Activated T-cell treated with anti-CD3 and anti-CD28 coated beads for 1 hour (primary cell): ENCODE measurements at places on chromosomes 3 and 15.
A peak's percentile ranks its signal among the peaks of the same experiment; 100 is the strongest.

DNA sequence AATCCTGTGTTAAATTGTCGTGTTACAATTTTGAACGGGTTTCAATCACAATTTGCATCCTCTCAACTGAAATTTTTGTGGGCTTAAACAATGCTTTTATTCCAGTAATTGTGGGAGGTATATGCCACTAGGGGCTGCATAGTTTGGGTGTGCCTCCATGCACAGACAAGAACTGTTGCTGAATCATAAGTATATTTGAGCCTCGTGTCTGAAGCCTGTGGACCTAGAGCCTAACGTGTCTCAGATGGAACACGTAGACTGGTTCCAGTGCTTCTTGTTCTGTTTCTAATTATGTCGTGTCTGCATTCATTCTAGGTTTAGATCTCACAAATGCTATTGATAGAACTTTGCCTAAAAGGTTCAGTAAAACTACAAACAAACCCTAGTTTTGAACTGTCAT is 363.4 kb downstream of the RBMS3 start:
- no peak for DNase-seq

DNA sequence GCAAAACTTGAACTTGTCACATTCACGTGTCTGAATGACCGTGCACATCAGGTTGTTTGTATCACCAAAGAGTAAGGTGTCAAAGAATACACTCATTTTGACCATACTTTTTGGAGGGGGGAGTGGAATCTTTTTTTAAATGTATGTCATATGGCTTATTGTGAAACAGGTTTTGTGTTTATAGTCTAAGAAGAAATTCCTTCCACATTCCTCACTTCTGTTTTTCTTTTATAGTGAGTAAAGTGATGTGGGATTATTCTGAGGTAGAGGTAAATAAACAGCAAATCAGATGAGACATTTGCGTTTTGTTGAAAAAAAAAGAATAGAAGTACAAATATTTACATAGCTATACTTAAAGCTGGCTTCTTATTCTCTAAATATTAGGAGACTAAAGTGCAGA is 33.0 kb downstream of the SRP14 start:
- no peak for DNase-seq

- DNase-seq: no peak
These were observed 2.5 kb upstream of the TBC1D21 start for GRCh38 chr15:73870700-73871408.

DNA sequence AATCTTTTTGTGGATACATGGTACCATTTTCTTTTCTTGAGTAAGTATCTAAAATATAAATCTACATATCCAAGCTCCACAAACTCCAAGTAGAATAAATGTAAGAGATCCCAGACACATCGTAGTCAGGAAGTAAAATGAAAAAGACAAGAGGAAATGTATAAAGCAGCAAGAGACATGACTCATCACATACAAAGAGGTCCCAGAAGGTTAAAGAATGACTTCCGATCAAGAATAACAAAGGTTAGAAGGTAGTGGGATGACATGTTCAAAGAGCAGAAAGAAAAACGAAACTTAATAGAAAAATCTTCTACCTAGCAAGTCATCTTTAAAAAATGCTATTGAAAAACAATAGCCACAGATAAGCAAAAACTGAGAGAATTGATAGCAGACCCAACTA is 705.8 kb downstream of the NR2F2 start:
- no peak for DNase-seq

- DNase-seq: no peak
These were observed 135.1 kb upstream of the SEMA6D start for GRCh38 chr15:47582233-47582632.

GRCh38 chr3:197353001-197353866 is 54.8 kb upstream of the DLG1 start:
- DNase-seq: no peak

- DNase-seq: peak; percentile 70
These were observed at the start of gene TOPBP1 for GRCh38 chr3:133661454-133662277. Gene TOPBP1, minus strand, starts transcription at chr3:133661941. Its CDS starts 814 bp downstream, at chr3:133661127.

DNA sequence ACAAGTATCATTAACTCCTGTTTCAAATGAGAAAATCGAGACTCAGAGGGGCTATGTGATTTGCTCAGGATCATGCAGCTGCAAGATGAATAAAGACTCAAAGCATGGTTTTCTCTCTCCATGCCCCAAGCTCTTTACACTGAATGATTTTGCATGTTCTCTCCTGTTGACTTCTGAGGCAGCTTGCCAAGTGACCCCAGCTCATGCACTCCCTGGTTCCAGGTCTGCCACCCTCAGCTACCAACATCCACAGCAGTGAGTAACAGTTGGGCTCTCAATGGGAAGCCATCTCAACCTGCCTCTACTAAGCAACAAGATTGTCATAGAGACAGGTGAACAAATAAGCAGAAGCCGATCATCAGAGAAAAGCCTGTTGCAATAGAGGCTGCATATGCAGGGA is 116.9 kb upstream of the GADL1 start:
- DNase-seq: no peak

DNA sequence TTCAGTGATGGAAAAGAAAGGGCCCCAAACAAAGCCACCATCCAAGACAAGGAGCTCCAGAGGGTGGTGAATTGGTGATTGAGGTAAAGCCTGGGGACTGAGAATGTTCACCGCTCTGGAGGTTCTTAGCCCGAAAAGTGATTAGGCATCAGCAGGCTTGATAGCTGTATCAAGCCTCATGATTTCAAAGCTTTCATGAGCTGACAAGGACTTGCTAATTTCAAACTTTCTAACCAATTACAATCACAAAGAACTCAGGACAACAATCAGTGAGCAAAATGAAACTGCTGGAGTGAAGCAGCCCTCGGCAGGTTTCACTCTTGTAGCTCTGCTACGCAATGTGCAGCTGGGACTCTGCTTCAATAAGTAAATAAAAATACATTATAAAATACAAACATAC is 391.3 kb downstream of the TIGIT start:
- no peak for DNase-seq

GRCh38 chr15:55991802-55992768 is 1.3 kb downstream of the NEDD4 start:
- DNase-seq: no peak

GRCh38 chr15:101522621-101523559 is 33.4 kb upstream of the PCSK6 start:
- no peak for DNase-seq

DNA sequence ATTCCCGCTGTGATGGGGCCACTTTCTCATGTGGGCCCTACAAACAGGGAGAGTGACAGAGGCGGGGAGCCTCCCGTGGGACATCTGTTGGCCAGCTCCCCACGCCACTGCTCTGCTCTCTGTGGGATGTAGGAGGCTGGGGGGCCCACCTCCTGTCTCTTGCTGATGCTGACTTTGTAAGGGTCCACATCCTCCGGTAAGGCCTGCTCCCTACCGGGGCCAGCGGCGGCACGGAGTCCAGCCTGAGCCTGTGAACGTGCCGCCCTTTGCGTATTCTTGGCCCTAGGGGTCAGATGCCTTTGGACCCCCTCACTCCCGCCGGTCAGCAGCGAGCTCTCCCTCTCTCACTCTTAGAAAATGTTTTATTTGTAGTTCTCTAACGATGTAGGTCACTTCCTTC is 153.2 kb downstream of the LRRC28 start:
- DNase-seq: no peak

DNA sequence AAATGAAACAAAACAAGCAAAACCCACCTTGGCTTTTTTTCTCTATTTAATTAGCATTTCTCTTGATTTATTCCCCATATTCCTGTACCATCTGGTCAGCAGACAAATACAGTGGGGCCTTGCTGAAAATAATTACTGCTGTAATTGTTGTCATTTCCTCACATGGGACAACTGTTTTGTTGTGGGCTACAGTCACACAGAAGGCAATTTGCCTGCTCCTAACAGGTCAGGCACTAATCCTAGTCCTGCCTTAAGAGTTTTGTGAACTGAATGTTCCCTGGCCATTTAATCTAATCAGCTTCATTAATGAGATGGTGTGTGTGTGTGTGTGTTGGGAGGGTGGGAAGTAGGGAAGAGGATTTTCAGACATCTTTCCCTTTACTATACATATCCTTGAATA is 11.6 kb downstream of the TRPC1 start:
- no peak for DNase-seq

DNA sequence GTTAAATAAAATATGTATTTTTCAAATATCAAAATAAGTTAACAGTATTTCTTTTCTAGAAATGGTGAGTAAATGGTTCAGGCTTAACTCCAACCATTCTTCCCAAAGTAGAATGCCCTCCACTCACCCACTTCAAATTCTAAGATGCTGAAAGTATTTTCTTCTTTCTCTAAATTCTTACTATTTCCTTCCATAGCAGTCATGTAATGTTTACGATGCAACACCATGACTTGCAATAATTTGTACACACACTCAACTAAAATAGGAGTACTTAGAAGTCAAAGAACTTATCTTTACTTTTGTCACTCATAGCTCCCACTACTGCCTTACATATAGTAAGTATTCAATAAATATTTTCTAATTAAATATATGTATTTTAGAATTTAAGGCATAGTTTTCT is 65.0 kb downstream of the AQR start:
- no peak for DNase-seq

GRCh38 chr3:32500880-32501782 is 1.5 kb downstream of the CMTM6 start:
- DNase-seq: no peak

DNA sequence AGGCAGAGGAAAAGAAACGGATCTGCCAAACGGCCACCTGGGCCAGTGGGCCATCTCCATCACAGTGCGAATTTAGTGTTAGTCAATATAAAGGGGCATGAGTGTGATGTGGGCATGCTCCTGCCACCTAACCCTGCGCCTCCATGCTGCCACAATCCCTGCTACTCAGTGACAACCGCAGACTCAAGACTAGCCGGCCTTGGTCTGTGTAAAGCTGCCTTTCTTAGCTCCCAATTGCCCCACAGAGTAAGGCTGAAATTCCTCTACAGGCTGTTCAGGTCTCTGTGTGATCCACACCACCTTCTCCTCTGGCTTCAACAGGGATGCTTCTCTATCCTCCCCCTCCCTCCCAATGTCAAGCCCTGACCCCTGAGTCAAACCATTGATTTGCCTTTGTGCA is 269.7 kb downstream of the XXYLT1 start:
- no peak for DNase-seq

GRCh38 chr3:116139641-116140040 is 305.6 kb downstream of the LSAMP start:
- DNase-seq: no peak

GRCh38 chr15:58434334-58434875 is 2.6 kb downstream of the LIPC start:
- no peak for DNase-seq
